ENCODE measurements at places on chromosomes 7 and 10.

DNA sequence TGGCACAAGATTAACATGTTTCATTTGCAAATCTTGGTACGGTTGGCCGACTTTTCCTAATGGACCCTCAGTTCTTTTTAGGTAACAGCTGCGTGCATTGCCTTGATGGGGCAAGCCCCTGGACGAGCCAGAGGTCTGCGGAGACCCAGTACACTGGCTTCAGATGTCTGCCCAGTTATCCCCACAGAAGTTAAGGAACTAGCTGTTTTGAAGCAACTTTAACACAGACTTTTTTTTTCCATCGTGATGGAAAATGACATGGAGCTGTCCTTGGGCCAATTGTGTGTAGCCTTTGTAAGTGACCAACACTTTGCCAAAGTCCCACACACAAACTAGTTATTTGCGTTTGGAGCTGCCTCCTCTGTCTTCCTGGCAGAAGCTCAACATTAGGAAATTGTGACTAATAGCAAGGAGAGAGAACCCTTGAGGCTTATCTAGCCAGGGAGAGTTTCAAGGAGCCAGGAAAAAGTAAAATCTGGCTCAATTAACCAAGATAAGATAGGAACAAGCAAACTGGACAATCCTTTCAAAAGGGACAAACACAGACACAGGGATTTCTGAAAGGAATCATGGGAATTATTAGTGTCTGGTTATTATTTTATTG lies 99.6 kb upstream of the BMPER start:
- DNase-seq = no peak

- no peak for DNase-seq
These were observed 127.3 kb upstream of the PRKCQ start for GRCh38 chr10:6707352-6707751.

GRCh38 chr7:143979359-143979758 lies 20.8 kb upstream of the OR6B1 start:
- no peak for DNase-seq

- DNase-seq = no peak
These were observed 128.5 kb downstream of the BTAF1 start for GRCh38 chr10:92052088-92052487.

- DNase-seq = no peak
These were observed 87.1 kb downstream of the FZD1 start for GRCh38 chr7:91351374-91351773.

DNA sequence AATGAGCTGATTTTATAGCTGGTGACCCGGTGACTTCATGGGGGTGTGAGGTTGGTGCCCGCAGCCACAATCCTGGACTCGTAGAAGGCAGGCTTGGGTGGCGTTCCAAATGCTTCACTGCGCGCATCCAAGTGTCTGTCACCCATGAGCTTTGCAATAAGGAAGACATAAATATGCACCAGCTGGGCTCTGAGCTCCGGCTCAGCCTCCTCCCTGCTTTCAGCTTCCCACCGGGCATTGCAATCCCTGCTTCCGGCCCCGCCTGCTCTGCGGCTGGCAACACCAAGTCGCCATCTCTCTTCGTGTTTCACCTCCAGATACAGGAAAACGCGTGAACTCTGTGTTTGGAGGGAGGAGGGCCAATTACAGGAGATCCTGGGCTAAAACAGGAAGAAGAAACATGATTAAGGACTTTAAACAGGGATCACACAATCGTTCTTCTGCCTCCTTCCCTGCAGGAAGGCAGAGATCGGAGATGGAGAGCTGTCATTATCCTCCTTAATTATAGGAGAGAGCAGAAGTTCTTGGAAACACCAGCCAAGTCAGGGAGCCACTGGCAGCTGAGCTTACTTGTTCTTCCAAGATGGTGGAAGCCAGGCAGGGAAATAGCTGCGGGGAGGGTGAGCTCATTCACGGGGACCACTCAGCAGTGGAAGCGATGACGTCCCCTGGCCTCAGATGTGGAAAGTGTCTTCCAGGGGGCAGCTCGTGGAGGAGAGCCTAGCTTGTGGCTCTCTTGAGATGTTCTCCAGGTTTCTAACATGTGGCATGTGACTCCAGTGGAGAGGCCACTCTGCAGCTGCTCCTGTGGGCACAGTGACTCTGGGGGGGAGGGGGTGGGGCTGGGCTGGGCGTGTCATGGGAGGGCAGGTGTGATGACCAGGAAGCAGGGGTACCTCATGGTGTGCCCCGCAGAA lies 134.9 kb downstream of the CAMK1D start:
- DNase-seq = no peak

All from hematopoietic multipotent progenitor cell treated with erythropoietin and hydrocortisone succinate and interleukin-3 and kit ligand, for 15 days (in vitro differentiated cells).